ENCODE measurements at places on chromosomes 2 and 18.
A peak's percentile ranks its signal among the peaks of the same experiment; 100 is the strongest.

- no peak for DNase-seq
Measured at GRCh38 chr18:71221405-71221804, 932.6 kb downstream of the SOCS6 start.

DNA sequence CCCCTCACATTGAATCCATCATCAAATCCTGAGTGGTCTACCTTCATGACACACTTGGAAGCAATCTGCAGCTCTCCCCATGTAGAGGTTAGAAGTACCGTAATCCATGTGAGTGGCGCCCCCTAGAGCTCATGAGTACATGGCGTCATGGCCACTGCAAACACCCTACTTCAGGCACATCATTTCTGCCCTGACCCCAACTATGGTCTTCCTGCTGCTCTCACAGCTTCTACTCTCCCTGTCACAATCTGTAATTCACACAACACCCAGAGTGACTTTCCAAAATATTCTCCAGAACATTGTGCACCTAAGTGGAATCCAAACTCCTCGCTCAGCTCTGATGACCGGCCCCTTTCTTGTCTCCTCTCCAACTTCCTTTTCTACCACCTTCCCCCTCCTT lies 141.9 kb downstream of the ANKRD44 start:
- DNase-seq = peak; percentile 53

DNA sequence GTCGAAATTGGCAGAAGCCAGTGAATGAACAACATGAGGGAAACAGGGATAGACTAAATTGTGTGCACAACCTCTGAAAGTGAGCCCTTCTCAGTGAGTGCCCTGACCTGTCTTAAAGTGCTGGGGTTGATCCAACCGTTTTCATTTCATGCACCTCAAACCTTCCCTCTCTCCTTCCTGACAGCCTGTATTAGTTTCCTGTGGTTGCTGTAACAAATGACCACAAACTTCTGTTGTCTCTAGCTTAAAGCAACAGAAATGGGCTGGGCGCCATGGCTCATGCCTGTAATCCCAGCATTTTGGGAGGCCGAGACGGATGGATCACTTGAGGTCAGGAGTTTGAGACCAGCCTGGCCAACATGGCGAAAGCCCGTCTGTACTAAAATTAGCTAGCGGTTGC lies 48.8 kb upstream of the PPP1CB start:
- no peak for DNase-seq

- no peak for DNase-seq
Measured at GRCh38 chr2:199092419-199092818, 365.3 kb downstream of the SATB2 start.

- no peak for DNase-seq
Measured at GRCh38 chr18:75062297-75062886, 146.5 kb downstream of the PTGR3 start.

- no peak for DNase-seq
Measured at GRCh38 chr2:78383576-78383975, 641.9 kb upstream of the REG3G start.

DNA sequence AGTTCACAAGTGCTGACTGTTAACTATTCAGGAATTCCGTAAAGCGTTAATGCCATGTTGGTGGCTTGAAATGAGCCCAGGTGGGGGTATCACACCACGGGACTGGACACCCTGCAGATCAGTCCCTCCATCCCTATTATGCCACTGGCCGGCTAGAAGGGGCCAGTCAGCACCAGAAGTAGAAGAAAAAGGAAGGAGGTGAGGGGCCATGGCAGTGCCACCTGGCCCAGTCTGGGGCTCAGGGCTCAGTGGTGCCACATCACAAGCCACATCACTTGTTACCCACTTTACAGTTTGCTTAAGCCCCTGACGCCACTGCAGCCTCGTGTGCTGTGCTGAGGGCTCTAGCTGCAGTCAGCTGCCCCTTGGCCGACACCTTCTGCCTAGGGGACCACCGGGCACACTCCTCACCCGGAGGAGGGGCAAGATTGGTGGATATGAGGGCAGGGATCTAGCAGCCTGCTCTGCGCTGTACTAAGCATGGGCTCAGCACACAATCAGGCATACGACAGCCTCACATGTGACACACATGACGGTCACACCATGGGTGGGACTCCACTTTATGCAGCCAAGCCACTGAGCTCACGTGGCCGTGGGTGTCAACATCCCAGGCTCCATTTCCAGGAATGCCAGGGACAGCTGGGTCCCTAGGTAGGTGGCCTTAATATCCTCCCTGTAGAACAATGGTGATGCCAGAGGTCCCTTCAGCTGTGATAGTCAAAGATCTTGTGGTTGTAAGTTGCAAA lies 3.6 kb downstream of the LIMS2 start:
- no peak for DNase-seq

GRCh38 chr2:28643327-28643726 lies 108.3 kb upstream of the PPP1CB start:
- DNase-seq = no peak

- DNase-seq = no peak
Measured at GRCh38 chr2:73984203-73984921, at the start of gene TET3. Gene TET3, plus strand, starts transcription at chr2:73984910. Its CDS starts 1,494 bp downstream, at chr2:73986404.

- DNase-seq = no peak
Measured at GRCh38 chr2:18824325-18824790, 235.0 kb upstream of the NT5C1B start.

- no peak for DNase-seq
Measured at GRCh38 chr2:32456808-32457207, 100.0 kb downstream of the BIRC6 start.

- DNase-seq = no peak
Measured at GRCh38 chr2:45406621-45407020, 204.4 kb downstream of the SRBD1 start.

DNA sequence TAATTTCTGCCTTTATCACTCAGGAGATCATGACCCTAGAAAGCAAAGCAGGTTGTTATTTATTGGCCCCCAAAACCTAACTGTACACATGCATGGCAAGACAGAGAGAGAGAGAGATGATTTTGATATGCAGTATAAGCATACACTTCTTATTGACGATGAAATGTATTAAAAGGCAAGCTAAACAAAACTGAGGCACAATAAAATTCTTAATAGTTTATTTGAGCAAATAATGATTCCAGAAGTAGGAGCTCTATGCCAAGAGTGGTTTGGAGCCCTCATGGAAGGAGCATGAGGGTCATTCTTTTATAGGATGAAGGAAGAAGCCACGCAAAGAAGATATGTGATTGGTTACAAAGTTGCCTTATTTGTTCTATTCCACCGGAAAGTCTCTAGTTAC lies 616.0 kb downstream of the FBXO15 start:
- DNase-seq = no peak

- no peak for DNase-seq
Measured at GRCh38 chr2:129296806-129297205, 682.7 kb upstream of the RAB6C start.

GRCh38 chr2:172442072-172442895 lies 14.9 kb downstream of the ITGA6 start:
- no peak for DNase-seq

- DNase-seq = no peak
Measured at GRCh38 chr18:52333860-52334259, 6.1 kb upstream of the DCC start.

GRCh38 chr2:44623622-44624351 lies 262.0 kb downstream of the CAMKMT start:
- no peak for DNase-seq

Measured in stimulated activated CD8-positive, alpha-beta memory T cell treated with anti-CD3 and anti-CD28 coated beads, Interleukin-7, amount 100 ng/mL, for 24 hours (primary cell).